ENCODE measurements at places on chromosomes 16 and 17.
A peak's percentile ranks its signal among the peaks of the same experiment; 100 is the strongest.

- peak; percentile 95 for DNase-seq
Measured at GRCh38 chr17:75428543-75429469, 23.3 kb upstream of the GRB2 start.

- DNase-seq = no peak
Measured at GRCh38 chr17:75552425-75553294, 27.2 kb downstream of the LLGL2 start.

GRCh38 chr16:3846595-3847091 lies 33.9 kb downstream of the CREBBP start:
- no peak for DNase-seq

DNA sequence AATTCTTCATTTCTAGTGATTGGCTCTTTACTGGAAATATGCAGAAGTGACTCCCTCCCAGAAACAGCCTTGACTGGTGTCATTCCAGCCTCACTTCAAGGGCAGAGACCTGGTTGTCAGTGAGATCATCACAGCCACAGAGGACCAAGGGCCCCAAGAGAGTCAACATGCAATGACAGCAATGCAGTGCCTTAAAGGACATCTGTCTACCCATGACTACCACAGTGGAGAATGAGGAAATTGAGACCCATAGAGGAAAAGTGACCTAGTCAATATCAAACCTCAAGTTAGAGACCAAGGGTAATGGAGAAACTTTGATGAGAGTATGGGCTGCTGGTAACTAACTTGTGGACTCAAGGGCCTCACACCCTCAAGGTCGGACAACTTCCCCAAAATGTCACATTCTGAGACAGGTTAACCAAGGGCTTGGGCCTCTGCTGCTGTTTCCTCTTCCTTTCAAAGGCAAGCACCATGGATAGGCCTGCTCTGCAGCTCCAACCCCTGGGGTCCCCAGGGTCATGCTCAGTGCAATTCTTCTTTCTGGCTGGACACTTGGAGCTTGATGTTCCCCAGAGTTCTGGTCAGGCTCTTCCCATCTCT lies 11.3 kb downstream of the NOG start:
- DNase-seq = no peak

DNA sequence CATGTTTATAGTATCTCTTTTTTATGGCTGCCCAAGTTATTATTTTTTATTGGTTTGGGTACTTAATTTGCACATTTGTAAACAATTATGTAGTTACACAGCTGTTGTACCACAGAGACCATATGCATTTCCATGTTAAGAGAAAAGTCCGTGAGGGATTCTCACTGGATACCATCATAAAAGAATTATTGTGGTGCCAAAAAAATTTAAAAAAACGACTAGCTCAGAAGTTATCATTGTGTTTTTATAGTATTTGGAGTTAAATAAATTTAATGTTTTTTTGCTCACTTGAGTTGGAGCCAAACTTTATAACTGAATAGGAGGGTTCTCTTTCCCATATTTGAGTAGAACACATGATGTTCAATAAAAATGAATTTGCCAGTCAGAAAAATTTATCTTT lies 618.7 kb downstream of the WWOX start:
- no peak for DNase-seq

DNA sequence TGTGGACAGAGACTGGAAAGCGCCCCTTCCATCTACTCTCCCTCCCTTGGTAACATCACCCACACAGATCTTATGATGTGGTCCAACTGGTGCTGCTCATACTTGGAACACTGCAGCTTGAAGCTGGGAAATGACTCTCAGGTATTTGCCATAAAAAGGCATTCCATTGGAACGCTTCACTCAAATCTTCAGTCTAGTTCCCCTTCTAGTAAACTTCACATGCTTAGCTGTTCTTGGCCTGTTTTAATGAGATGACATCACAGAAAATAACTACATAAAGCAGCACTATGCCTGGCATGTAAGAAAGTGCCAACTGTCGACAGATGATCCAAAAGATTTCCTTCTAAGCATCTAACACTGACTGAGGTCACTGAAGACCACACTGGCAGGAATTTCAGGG lies 9.3 kb downstream of the ZNF263 start:
- peak; percentile 35 for DNase-seq

- no peak for DNase-seq
Measured at GRCh38 chr17:73267648-73268537, 6.2 kb upstream of the CPSF4L start.

DNA sequence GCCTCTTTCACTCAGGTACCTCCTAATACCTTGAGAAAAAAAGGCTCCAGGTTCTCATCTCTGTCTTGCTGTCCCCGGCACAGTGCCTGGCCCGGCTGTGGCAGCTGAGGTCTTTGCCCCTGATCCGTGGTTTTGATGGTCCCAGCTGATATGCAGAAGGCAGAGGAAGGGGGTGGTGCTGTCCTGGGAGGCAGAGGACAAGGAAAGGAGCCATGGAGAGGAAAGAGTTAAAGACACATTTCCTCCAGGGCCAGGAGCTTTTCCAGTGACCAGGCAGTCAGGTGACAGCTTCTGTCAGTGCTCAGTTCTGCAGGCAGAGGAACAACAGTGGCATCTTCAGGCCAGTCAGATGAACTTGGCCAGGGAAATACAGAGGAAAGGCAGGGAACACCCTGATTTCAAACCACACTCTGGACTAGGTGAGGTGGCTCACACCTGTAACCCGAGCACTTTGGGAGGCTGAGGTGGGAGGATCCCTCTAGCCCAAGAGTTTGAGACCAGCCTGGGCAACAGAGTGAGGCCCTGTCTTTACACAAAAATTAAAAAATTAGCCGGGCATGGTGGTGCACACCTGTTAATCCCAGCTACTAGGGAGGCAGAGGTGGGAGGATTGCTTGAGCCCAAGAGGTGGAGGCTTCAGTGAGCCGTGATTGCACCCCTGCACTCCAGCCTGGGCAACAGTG lies 3.3 kb upstream of the COG1 start:
- DNase-seq = peak; percentile 69

- no peak for DNase-seq
Measured at GRCh38 chr17:32492648-32493289, 6.0 kb downstream of the CDK5R1 start.

DNA sequence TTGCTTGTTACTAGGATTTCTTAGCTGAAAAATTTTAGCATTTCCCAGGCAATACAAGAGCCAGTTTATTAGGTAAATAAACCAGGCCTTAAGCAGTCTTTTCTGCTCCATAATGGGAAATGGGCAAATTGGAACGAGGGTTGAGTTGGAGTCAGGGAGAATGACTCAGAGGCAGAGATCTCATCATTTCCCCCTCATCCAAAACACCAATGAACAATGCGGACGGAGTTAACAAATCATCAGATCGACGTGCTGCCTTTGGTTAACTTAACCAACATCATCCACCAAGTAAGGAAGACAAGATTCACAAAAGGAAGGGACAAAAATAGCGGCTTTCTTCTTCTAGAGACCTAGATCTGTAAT lies 243.5 kb downstream of the STX8 start:
- peak; percentile 20 for DNase-seq

DNA sequence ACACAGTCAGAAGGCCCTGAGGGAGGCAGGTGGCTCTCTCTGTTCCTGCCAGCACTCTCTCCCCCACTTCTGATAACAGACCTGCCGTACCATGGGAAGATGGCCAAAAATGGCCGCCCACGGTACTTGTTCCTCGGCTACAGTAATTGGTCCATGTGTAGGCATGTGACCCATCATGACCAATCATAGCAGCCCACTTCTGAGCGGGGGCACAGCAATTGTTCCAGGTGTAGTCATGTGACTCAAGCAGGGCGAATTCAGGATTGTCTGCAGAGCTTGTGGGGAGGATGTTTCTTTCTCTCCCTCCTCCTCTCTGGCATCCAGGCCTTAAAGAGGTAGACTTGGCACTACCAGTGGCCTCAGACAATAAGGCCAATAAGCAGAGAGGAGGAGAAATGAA lies 250.4 kb downstream of the MRTFB start:
- DNase-seq = no peak

DNA sequence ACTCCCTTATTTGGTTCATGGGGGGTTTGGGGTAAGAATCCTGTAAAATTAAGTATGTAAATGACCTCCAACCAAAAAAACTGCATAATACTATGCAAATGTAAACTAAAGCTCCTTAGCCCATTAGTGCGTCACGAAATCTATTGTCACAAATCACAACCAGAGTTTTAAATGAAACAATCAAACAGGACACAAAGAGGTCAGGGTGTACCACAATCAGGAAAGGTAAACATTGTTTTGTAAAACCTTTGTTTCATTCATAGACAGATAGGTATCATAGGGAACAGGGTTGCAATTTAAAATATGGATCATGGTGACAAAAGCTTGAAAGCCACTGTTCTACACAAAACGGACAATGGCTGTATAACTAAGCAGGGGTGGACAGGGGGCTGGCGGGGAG lies 61.0 kb downstream of the ARHGAP17 start:
- no peak for DNase-seq

DNA sequence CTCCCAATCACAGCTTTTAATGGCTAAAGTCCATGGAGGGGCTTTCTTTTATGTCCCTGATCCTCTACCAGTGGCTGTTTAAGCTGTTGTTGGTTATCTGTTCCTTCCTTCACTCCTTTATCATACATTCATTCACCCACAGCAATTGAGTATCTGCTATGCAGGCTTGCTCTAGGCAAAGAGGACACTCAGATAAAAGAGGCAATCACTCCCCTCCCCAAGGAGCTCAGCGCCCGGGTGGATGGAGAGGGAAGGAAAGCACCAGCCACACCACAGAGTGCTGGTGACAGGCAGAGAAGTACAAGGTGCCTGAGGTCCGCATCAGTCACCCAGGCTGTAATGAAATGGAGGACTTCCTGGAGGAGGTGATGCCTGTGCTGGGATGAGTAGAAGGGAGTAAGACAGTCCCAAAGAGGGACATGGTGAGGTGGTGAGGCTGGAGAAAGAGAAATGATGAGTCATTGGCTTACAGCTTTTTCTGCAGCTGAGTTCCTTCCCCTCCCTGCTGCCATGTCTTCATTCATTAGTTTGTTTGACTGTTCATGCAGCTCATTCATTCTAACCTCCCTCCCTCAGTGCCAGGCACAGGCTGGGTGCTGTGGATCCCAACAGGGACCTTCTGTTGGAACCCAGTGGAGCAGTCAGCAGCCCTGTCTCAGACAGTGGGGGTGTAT lies 12.8 kb upstream of the NGFR start:
- DNase-seq = peak; percentile 35

GRCh38 chr16:31713945-31714902 lies 159.4 kb upstream of the ZNF267 start:
- DNase-seq = no peak

- peak; percentile 76 for DNase-seq
Measured at GRCh38 chr16:66977341-66978113, 10.9 kb upstream of the CES4A start.

DNA sequence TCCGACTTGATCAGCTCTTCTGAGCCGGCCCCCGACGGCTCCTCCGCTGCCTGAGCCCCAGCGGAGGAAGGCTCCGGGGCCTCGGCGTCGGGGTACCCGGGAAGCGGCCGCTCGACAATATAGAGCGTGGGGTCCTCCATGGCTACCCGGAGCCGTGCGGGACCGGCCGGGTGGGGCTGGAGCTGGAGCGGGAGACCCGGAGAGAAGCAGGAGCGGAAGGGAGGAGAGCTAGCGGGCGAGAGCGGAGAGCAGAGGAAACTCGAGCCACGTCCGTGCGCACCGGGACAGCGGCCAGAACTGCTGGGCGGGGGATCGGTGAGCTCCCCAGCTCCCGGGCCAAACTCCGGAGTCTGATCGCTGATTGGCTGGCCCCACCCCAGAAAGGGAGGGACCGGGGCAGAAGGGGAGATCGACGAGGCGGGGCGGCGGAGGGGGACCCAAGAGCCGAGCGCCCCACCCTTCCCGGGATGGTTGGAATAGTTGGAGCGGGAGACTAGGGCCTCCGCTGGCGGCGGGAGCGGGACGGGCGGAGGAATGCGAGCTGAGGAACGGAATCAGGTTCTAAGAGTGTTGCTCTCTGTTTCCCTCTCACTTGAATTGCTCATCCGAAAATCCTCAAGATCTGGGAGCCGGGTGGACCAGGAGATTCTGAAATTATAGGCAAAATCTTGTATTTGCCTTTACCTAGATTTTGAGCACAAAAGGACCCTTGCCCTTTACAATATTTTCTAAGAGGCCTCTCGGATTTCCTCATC lies at the start of gene CAVIN1:
CAVIN1 (minus strand) TSS at position 299 of the 755 bp plus-strand sequence; CDS start at position 140, 159 bp downstream.
- peak; percentile 97 for DNase-seq

DNA sequence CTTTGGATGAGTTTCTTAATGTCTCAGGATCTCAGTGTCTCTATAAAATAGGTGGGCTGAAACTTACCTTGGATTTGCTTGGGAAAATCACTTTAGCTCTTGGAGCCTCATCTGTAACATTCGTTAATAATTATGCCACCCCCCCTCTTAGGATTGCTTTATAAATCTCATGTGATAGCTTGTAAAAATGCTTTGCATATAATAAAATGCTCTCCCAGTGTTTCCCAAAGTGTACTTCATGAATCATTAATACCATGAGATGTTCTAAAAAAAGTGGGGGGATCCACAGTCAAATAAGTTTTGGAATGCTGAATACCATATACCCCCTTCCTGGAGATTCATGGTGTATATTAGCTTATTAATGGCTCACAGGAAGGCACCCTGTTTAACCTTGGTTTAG lies 5.2 kb downstream of the KRT39 start:
- no peak for DNase-seq

GRCh38 chr16:78583441-78583840 lies 484.0 kb downstream of the WWOX start:
- no peak for DNase-seq

GRCh38 chr16:11726008-11726407 lies 16.6 kb downstream of the TXNDC11 start:
- no peak for DNase-seq

DNA sequence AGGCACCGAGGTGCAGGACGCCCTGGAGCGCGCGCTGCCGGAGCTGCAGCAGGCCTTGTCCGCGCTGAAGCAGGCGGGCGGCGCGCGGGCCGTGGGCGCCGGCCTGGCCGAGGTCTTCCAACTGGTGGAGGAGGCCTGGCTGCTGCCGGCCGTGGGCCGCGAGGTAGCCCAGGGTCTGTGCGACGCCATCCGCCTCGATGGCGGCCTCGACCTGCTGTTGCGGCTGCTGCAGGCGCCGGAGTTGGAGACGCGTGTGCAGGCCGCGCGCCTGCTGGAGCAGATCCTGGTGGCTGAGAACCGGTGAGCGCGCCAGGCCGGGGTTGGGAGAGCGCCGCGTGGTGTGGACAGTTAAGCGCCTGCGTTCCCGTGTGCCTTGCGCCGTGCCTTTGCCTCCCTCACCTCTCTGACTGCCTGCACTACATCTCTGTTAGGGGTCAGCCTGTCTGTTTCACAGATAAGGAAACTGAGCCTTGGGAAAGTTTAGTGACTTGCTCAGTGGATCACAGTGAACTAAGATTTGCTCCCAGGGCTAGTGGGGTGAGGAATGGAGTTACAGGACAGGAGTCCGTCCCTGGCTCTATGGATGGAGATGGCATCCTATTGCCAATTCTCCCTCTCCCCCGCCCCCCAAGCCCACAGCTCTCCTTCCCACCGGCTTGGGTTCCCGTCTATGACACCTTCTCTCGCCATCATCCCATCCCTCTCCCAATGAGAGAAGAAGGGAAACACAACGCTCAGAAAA lies 880 bp downstream of the SARM1 start:
- no peak for DNase-seq

- no peak for DNase-seq
Measured at GRCh38 chr16:75260851-75261589, 9.6 kb upstream of the BCAR1 start.

- peak; percentile 32 for DNase-seq
Measured at GRCh38 chr17:71203953-71204352, 916.9 kb upstream of the SOX9 start.
